Stimulated activated CD4-positive, alpha-beta T cell treated with anti-CD3 and anti-CD28 coated beads, Interleukin-12 subunit alpha, Interleukin-12 subunit beta, amount 100 ng/mL, for 24 hours (primary cell): ENCODE measurements at places on chromosomes 2 and 18.

- DNase-seq = no peak
Measured at GRCh38 chr2:219460424-219460926, 25.8 kb downstream of the SPEG start.

DNA sequence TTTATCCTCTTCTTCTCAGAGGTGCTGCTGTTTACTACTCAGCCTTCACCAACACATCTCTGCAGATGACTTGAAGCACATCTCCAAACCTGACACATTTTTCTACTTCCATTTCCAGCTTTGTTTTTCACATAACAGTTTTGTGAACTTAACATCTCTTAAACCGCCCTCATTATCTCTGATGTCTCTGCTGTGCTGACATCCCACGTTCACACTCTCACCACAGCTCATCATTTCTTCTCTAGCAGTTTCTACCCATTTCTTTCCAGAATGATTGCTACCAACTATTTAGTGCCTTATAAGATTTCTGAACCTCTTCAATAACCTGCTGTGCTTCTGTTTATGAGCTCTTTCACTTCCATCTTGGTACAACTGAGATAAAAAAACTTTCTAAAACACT is 238.0 kb downstream of the PTPRM start:
- DNase-seq = no peak

- no peak for DNase-seq
Measured at GRCh38 chr2:143476336-143477087, 347.3 kb downstream of the ARHGAP15 start.

DNA sequence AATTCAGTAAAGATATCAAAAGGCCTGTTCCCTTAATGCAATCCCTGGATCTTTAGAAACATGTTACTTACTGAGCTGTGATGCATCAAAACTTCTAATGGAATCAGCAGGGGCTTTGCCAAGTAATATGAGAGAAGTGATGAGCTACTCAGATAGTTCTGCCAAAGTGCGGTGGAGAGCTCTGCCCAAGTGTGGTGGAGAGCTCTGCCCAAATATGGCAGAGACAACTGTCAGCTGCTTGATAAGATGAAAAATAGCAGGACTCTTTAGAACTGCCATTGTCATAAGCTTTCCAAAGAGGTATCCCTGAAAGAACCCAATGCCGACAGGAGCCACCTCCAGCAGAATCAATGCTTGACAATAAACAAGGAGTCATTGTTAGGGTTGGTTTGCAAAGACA is 167.9 kb upstream of the SLC39A10 start:
- no peak for DNase-seq

DNA sequence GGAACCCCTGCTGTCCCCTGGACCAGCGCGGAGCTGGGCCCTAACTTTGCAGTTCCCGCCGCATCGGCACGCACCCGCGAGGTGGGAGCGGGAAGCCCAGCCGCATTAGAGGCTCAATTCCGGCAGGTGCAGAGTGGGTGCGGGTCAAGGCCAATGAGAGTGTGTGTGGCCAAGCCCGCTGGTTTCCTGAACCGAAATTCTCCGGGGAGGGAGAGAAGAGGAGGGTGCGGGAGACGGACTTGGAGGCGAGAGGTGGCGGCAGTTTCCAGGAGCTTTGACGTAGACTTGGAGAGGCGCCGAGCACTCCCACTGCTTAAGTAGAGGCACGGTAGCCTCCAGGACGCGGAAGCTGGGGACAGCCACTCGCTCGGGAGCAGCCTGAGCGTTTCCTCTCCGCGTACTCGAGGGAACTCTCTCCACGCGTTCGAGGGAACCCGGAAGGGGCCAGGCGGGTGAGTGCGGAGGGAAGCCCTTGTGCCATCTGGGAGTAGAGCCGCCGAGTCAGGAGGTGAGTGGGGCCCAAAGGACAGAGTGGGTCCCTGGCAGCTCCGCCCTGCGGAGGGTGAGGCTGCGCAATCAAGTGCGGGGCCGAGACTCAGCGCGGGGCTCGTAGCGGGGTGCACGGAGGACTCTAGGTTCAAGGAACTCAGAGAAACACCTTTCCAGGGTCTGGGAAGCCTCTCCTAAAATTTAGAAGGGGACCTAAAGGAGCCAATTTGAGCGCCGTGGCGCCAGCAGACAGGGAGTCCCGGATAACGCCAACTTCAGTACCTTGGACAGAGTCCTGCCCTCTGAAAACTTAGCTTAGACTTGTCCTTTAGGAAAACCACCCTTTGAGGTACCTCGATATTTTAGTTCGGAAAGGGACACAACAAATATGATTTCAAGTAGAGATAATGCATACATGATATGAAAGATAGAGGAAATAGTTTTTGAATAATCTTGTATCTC is at the start of gene FAM237A:
FAM237A (plus strand) TSS at position 413 of the 951 bp plus-strand sequence. CDS start 1,750 bp downstream, outside the sequence.
- peak; percentile 2 for DNase-seq

DNA sequence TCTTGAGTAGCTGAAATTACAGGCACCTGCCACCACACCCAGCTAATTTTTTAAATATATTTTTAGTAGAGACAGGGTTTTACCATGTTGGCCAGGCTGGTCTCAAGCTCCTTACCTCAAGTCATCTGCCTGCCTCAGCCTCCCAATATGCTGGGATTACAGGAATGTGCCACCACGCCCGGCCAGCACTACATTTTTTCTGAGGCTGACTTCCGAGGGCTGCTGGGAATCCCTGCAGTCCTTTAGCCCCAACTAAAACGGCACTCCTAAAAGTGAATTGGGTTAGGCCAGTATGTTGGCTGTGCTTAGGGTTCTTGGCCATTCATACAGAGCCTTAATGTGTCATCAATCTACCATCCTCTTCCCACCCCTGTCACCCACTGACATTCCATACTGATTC is 375.4 kb downstream of the DCC start:
- no peak for DNase-seq
